Hematopoietic multipotent progenitor cell treated with erythropoietin and hydrocortisone succinate and interleukin-3 and kit ligand, for 8 days (in vitro differentiated cells): ENCODE measurements at places on chromosomes 12 and 14.
A peak's percentile ranks its signal among the peaks of the same experiment; 100 is the strongest.

DNA sequence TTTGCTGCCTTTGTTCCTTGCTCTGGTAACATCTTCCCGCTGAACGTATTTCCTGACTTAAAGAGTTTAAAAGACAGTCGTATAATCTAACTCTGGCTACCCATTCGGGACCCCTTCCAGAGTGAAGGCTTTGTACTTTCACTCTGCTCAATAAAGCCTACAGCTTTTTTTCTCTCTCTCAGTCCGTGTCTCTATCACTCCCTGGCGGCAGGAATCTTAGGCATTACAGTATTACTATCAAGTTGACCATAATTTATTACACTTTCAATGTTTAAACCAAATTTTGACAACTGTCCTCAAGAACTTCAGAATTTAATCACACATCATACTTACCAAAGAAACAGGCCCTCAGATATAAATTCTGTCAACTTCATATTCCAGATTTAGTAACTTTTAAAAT is 967.9 kb downstream of the FSCB start:
- DNase-seq: no peak

GRCh38 chr12:32062881-32063280 is 43.8 kb upstream of the BICD1 start:
- DNase-seq: no peak

DNA sequence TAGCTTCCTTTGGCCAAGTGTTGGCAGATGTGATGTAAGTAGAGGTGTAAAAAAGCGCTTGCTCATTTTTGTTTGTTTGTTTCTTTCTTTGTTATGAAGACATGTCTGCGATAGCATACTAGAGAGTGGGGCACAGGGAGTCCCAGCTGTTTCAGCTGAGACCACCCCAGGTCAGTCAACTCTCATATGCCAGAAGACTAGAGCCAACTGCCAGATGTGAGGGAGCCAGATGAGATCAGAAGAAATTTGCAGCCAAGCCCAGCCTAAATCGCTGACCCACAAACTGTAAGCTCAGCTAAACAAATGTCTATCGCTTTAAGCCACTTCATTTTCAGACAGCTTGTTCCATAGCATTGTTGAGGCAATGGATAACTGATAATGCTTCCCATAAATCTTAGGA is 397.1 kb downstream of the APAF1 start:
- DNase-seq: no peak

DNA sequence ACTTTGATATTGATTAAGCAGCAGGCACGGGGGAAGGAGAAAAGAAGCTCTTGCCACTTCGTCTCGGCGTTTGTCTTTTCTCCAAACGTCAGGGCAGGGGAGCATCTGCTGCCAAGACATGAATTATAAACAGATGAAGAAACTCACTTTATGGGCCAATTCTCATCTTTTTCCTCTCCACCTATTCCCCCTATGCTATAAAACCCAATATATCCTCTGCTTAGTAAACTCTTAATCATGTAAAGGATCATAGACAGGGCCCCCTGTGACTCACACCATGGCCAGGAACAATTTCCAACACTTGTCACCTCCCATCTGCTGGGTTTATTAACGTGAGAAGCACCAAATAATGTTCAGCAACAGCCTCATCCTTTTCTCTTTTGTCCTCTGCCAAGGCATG is 1092.1 kb upstream of the TMEM132C start:
- no peak for DNase-seq

DNA sequence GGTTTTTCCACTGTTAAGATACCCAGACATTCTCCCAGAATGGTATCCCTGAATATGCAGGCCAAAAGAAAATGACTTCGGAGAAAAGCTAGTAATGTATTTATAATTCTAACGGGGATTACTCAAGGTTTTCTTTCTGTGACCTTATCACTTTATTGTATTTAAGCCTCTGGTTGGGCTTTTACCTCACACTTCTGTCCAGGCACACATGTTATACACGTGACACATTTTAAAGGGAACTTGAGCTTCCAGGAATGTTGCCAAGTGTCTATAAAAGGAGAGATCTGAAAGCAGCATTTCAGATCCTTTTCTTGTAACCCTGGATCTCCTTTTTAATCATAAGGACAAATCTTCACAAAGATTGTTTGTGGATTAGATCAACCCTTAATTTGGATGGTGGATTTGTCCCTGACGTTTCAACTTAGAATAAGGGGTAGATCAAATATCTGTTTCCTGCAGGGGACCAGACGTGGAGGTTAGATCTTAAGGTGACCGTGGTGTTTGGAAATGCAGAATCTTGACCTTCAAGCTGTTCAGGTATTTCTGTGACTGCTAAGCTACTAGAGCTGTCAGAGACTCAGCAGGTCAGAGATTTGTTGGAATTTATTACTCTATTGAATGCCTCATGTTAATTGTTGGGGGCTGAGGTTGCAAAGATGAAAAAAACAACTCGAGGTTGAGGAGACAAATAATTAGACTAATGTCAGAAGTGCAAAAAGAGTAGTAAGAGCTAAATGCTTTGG is 1.5 kb downstream of the CIPC start:
- DNase-seq: peak; percentile 76

DNA sequence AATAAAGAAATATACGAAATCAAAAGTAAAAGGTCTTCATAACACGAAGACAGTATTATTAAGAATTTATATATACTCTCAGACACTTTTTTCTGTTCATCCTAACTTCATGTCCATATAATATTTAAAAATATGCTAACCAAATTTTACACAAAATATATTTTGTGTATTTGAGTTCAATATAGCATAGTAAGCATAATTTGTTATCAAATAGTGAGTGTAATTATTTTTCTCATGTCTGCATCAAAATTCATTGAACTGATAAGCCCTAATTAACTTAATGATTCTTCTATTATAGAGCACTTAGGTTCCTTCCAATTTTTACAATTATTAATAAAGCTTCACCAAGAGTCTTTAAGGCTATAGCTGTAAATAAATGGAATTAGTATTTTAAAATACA is 99.7 kb upstream of the SYT1 start:
- DNase-seq: no peak

DNA sequence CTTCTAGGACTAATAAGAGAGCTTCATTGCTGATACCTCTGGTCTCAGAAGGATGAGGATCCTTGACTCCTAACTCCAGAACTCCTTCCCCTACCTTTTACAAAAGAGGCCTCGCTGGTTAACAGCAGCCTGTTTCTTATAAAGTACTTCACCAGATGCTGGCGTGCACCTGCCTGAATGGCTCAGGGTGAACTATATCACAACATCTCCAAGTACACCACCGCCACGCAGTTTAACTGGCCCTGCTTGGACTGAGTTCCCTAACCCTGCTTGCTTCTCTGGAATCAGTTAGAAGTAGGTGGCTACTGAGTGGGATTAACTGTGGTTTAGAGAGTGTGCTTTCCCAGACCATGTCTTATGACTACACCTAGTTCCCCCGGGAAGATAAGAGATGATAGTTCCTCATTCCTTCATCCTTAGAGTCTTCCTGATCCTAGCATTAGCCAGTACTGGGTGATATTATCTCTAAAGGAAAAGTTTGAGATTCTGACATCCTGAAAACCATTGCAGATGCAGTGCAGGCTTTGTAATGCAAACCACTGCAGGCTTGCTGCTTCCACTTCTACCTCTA is 3.0 kb downstream of the FOXJ2 start:
- no peak for DNase-seq

DNA sequence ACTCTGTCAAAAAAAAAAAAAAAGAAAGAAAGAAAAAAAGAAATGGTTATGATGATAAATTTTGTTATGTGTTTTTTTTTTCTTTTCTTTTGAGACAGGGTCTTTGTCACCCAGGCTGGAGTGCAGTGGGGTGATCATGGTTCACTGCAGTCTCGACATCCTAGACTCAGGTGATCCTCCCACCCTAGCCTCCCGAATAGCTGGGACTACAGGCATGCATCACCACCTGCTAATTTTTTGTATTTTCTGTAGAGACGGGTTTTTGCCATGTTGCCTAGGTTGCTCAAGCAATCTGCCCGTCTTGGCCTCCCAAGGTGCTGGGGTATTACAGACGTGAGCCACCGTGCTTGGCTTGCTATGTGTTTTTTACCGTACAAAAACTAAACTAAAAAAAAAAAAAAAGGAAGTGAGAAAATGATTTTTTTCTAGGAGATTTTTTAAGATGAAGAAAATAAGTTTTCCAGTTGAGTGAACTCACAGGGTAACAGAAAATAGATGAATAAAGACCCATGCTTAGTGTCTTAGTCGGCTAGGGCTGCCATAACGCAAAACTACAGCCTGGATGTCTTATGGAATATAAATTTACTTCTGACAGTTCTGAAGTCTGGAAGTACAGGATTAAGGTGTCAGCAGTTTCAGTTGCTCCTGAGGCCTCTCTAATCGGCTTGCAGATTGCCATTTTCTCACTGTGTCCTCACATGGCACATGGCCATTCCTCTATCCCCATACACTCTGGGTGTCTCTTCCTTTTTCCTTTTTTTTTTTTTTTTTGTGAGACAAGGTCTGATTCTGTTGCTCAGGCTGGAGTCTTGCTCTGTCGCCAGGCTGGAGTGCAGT is 13.2 kb upstream of the APOF start:
- no peak for DNase-seq

- no peak for DNase-seq
Observed at GRCh38 chr12:45687081-45688015, 42.2 kb upstream of the ARID2 start.

DNA sequence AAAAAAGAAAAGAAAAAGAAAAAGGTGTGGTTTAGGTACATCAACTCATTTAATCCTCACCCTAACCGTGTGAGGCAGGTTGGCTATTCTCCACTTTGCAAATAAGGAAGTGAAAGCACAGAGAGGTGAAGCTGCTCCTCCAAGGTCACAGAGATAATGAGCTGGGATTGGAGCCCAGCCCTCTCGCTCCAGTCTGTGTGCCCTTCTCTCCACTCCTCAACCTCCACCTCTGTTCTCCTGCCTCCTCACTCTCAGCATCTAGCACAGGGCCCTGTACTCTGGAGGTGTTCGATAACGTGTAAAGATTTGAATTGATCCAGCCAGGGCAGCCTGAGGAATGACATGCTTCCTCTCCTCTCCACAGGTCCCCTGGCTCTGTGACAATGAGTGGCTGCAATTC is 502.3 kb downstream of the TMEM132D start:
- DNase-seq: no peak

- no peak for DNase-seq
Observed at GRCh38 chr12:105562199-105562971, 231.9 kb downstream of the C12orf75 start.

- DNase-seq: no peak
Observed at GRCh38 chr14:89240414-89240813, 176.6 kb downstream of the FOXN3 start.

GRCh38 chr14:72708708-72709475 is 185.0 kb downstream of the DPF3 start:
- DNase-seq: no peak

DNA sequence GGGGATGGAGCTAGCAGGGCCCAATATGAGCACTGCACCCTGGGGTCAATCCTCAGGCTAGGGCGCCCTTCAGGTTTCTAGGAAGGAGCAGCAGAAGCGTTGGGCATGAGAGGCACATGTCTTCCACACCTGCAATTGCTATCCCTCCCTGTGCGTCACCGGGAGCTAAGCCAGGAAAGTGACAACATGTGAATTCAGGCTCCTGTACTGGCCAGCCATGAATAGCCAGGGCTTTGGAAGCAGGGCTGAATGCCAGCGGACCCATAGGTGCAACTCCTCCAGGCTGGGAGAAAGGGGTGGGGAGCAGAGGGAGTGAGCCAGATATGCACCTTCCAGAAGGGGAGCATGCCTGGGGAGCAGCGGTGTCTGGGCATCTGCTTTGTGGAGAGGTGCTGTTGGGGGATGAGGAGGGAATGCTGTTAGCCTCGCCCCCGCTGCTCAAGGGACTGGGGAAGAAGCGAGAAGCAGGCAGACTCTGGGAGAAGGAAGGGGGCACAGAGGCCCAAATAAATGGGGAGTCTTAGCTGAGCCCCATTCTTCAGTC is 6.1 kb downstream of the HOXC5 start:
- no peak for DNase-seq

GRCh38 chr14:91649930-91650329 is 82.0 kb downstream of the CATSPERB start:
- peak; percentile 8 for DNase-seq

DNA sequence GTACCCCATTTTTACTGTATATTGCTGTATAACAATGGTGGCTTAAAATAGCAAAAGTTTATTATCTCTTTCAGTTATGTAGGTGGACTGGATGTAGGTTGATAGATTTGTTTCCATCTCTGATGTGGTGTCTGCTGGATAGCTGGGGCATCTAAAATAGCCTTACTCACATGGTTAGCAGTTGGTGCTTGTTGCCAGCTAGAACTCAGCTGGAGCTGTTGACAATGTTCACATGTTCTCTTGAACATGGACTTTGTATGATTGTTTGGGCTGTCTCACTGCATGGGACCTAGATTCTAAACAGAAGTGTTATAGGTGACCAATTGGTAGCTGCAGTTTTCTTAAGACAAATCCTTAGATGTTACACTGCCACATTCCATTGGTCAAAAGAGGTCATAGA is 126.9 kb downstream of the GPHN start:
- no peak for DNase-seq

DNA sequence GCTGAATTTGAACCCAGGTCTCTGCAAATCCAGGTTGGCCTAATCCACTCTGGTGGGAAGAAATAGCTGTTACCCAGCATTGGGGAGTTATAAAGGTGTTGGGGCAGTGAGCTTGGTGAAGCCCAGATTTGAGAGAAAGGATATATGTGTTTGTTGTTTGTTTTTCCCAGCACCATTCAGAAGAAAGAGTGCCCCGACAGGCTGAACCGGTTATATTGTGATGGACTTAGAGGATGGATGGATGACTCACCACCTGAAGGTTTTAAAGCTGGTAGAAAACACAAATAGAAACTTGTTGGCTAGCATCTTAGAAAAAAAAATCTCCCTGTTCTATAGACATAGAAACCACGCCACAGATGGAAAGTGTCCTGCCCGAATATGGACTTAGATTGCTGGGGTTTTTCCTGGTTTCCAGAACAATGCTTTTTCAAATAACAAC is 404.6 kb downstream of the MED13L start:
- DNase-seq: no peak

GRCh38 chr12:39205969-39206368 is 237.0 kb downstream of the KIF21A start:
- DNase-seq: no peak

DNA sequence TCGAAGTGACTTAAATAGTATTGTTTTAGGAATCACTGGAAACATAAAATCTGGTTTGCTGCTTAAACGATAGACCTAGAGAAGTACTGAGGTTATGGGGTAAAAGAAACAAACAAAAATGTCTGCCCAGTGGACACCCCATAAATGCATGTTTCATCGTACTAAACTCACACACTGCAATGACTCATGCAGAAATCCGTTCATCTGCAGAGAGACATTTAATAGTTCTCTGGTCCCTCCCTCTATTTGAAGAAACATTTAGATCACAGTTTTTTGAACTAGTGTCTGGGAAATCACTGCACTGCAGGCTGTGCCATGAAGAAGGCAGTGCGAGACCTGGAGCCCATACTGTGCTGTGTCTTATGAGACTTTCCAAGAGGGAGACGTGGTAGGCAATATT is 25.5 kb downstream of the SLC17A8 start:
- no peak for DNase-seq
